Activated CD8-positive, alpha-beta T cell treated with anti-CD3 and anti-CD28 coated beads for 36 hours (primary cell): ENCODE measurements at places on chromosomes 2 and 18.

DNA sequence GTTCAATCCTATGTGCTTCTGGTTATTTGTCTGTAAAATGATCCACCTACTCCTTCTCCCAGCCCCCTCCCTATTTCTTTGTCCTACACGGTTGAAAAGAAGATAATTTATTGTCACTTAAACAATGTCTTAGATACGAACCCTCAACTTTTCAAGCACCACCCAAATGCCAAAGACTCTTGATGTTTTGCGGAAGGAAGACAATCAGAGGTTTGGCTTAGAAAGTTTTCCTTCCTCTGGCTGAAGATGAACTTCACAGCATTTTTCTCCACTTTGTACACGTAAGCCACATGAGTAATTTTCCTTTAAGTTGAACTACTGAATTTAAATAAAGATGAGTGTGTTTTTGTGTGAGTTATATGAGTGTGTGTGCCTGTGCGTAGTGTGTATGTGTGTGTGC lies 25.5 kb upstream of the SLC8A1 start:
- DNase-seq, result no peak

GRCh38 chr2:28895189-28895893 lies 874 bp downstream of the WDR43 start:
- peak; percentile 58 for DNase-seq

GRCh38 chr18:34493566-34494358 lies 216.3 kb upstream of the DTNA start:
- DNase-seq, result peak; percentile 33

DNA sequence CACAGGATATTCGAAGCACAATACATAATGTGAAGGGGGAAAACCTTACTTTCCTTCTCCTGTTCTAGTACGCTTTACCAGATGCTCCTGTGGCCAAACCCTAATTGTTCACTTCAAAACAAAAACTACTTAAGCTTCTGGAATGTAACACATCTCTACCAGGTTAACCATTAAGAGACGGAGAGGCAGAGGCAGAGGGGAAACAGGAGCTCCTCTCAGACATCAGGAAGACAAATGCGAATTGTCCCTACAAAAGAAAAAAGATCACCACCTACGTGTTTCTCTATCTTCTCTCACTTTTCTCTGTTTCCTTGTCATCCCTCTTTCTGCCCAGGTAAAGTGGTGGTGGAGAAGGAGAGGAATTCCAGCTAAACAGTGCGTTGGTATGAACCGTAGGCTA lies 266.8 kb downstream of the NRXN1 start:
- no peak for DNase-seq

DNA sequence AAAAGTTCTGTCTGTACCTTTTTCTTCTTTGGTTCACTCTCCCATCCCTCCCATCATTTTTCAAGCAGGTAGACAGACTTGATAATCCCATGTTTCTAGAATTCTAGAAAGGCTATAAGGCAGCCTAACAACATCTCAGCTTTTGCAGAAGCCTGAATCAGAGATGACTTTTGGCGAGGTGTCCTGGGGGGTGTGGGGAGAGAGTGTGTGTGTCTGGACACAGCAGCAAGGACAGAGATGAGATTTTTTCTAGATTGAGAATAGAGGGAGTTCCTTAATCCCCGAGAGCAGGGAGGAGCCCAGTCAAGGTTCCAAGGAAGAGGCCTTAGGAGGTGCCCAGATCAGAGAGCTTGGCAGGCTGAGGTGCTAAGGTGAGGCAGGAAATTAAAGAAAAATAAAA lies 22.0 kb upstream of the LAPTM4A start:
- DNase-seq, result no peak

GRCh38 chr2:209900638-209901037 lies 101.8 kb upstream of the RPE start:
- no peak for DNase-seq

GRCh38 chr2:148943097-148943496 lies 68.1 kb downstream of the KIF5C start:
- no peak for DNase-seq

- no peak for DNase-seq
These were observed 189.4 kb upstream of the ARL4C start for GRCh38 chr2:234686088-234686890.

- DNase-seq, result no peak
These were observed 150.1 kb downstream of the GLI2 start for GRCh38 chr2:120885749-120886148.

DNA sequence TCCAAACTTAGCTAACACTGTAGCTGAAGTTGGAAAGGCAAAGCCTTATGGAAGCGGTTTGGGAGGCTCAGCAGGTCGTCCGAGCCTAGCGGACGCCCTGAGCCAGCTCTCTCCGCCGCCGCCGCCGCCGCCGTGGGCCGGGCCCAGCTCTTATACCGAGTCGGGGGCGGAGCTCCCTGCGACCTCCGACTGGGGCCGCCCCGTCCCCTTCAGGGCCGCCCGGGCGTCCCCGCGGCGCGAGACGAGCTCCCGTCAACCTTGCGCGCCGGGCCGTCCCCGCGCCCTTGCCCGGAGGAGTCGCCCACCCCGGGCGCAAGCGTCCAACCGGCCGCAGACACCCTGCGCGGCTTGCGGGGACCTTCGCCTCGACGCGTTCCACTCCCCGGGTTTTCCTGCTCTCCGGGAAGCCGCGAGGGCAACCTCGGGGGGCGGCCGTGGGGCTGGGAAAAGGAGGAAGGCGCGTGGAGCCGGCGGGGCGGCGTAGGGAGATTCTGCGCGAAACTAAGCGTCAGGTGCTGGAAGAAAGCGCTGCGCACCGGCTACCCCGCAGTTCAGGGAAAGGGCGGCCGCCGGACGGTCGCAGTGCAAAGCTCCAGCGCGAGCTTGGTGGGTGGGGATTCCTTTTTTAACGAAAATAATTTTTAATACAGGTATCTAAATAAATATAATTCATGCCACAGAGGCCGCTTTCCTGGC lies at the start of gene SLC40A1:
Gene SLC40A1 (minus strand): TSS at position 129 of the 696 bp plus-strand sequence. CDS start 326 bp downstream, outside the sequence.
- DNase-seq, result peak; percentile 65

DNA sequence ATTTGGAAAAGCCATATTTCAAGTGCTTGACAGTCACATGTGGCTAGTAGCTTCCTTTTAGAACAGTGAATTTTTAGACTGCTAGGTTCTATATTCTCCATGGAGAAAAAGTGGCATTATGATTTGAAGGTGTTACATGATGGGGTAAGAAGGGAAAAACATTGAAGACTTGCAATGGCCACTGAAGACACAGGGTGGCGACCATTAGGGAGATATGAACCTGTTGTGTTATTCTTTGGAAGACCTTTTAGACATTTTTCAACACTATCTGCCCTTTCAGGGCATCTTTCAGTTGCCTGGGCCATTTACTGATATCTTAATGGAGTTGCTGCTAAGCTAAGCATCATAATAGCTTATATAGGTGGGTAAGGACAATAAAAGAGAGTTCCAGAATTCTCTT lies 1387.2 kb downstream of the SUCLG1 start:
- DNase-seq, result no peak

GRCh38 chr2:232477751-232478510 lies 9.7 kb downstream of the ECEL1 start:
- DNase-seq, result no peak

- DNase-seq, result peak; percentile 11
These were observed at the start of gene ZBTB7C for GRCh38 chr18:48408727-48409590. TSS of gene ZBTB7C (minus strand) at chr18:48409383.

DNA sequence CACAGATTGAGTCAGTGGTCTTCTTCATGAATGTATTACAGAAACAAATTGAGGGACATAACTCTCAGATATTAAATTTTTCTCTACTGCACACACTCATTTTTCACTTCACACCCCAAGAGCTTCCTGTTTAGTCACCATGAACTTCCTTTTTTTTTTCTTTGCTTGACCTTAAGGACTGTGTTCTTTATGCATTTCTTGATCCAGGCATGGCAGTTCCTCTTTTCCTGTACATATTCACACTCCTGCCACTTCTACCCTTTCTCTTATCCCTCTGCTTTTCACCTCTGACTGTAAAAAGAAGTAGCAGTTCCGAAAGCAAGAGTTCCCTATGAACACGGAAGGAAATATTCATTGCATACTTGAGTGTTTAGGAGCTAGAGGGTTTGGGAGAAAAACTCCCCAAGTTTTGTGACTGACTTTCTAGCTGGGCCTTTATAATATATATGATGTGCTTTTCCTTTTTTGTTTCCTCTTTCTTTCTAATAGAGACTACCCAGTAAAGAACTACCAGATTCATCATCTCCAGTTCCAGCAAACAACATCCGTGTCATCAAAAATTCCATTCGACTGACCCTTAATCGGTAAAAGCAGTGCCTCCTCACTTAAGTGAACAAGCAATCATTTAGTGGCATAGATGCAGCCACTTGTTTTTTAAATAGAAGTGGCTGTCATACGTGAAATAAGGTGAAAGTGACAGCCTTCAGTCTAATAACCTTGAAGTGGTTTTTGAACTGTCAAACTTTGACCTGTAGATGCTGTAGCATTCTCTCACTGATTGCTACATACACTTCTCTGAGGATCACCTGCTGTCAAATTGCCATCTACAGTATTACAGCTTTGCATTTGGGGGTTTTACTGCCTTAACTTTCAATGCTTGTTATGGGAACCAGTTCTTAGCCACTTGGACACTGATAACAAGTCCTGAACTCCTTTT lies 40.8 kb downstream of the PAPOLG start:
- no peak for DNase-seq

DNA sequence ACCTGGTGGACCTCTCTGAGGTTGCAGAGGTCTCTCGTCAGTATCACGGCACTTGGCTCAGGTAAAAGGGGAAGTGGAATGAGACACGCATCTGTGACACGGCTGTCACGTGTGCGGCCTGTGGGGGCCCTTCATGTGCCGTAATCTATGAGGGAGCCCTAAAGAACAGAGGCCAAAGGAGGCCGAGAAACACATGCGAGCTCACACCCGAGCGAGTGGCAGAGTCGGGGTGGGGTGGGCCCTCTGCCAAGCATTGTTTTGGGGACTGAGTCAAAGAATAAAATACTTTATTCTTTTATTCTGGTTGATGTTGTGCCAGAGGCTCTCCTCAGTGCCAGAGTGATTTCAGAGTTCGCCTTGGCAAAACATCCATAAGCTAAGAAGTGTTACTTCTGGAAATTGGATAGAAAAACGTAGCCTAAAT lies 43.3 kb downstream of the PLB1 start:
- no peak for DNase-seq

- no peak for DNase-seq
These were observed 29.4 kb downstream of the NLRC4 start for GRCh38 chr2:32235315-32235714.

- peak; percentile 37 for DNase-seq
These were observed at the start of gene SPTBN1 for GRCh38 chr2:54455563-54456361. TSS of gene SPTBN1 (plus strand) at chr2:54456327. CDS start at chr2:54526419, 70,092 bp downstream.

- DNase-seq, result no peak
These were observed 58.8 kb downstream of the CTIF start for GRCh38 chr18:48597671-48598070.

DNA sequence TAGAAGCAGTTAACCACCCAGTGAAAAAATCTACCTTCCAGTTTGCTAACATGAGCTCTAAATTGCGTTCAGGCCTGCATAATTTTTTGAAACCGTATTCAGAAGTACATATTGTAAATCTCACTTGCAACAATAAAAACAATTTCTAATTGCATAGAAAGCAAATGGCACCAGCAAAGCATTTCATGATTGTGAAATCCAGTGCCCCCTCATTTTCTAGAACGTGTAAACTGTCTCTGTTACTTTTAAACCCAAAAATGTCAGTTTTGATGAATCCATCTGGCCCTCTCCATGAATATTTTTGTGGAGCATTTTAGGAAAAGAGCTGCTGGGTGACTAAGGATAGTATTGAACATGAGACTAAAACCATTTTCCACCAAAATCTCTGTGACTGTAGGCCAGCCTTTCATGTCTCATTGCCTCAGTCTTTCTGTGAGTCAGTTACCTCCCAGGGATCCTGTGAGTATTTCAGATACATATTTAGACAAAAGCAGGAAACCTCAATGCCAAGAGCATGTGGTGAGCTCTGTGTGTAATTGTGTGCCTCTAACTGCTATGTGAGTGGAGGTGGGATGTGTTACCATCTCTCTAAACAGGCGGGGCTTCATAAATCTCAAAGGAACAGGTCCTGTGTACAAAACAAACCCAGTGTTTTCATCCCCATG lies 477.8 kb upstream of the DCC start:
- no peak for DNase-seq

DNA sequence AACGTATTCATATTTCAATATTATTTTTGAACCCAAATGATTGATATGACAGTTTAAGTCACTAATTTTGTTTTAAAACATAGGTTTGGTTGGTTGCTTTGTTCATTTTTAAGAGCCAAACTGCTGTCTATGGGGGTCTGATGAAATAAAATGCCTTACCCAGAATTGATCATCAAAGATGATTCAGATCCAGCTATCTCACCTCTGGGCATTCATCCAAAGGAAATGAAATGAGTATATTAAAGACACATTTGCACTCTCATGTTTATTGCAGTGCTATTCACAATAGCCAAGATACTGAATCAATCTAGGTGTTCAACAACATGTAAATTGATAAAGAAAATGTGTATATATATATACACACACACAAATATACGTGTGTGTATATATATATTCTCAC lies 326.9 kb upstream of the GULP1 start:
- DNase-seq, result no peak

GRCh38 chr18:35948080-35948479 lies 24.4 kb upstream of the RMP24 start:
- DNase-seq, result no peak

GRCh38 chr2:63880625-63881024 lies 38.9 kb downstream of the UGP2 start:
- no peak for DNase-seq

DNA sequence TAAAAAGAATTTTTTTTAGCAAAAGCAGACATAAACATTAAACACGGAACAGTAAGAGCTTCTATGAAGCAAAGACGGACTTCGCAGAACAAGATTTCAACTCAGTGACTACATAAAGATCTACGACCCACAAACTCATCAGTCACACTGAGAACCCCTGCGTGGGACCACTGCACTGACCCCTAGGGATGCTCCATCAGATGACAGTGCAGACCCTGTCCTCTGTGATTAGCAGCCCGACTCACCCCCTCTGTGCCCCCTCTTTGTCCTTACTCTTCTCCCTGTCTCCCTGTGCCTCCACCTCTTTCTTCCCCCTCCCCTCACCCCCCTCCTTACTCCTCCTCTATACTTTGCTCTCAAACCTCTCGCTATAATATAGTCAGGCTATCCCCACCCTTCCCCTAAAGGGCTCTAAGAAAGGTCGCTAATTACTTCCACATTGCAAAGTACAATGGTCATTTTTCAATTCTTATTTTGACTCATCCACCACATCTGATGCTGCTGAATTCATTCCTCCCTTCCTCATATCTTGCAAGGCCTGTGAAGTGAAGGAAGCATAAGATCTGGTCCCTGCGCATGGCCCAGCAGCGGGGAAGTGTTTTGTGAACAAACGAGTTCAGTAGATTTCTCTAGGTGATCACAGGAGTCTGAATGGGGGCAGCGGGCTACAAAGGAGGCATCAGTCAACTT lies 89.3 kb downstream of the CABYR start:
- no peak for DNase-seq

- peak; percentile 66 for DNase-seq
These were observed 100.1 kb downstream of the CRACDL start for GRCh38 chr2:98835831-98836385.
